ENCODE measurements at places on chromosomes 6 and 20. TPM values are rescaled to one million over a fixed set of nuclear protein-coding genes. Genes with fewer than 3 reads are reported as not detected.

NTSR1 gene
- polyA plus RNA-seq: 2.3 TPM

SLC35D3 gene
- not detected for polyA plus RNA-seq

TMX4 gene
- polyA plus RNA-seq: 5.4 TPM

DNA sequence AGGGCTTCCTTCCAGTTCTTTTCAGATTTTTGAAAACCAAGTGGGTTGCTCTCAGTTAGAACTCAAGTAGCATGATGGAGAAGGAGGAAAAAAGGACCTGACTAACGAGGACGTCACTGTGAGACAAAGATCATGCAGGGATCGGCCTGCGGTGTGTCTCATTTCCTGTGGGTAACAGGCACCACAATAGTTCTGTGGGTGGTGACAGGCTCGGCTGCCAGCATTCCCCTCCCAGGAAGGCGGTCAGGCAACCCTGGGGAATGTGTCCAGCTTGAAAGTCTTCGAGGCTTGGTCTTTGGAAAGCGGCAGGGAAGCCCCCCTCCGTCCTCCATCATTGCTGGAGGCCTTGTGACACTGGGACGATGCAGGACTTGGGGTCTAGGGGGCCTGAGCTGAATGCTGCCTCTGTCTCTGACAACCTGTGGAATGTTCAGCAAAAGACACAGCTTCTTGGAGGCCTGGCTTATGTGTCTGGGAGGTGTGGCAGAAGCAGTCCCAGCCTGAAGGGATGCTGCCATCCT, 121.0 kb downstream of the BCAS1 start:
- DNase-seq: peak; percentile 94

- DNase-seq: no peak
Measured at GRCh38 chr6:20173833-20174792, 38.2 kb downstream of the MBOAT1 start.

ADAM33 gene
- polyA plus RNA-seq: 1.7 TPM

C2 gene
- polyA plus RNA-seq: 0.26 TPM

RIPOR2 gene
- polyA plus RNA-seq: 1.2 TPM

GRCh38 chr20:60642541-60642940, 609.5 kb upstream of the CDH4 start:
- no peak for DNase-seq

DNA sequence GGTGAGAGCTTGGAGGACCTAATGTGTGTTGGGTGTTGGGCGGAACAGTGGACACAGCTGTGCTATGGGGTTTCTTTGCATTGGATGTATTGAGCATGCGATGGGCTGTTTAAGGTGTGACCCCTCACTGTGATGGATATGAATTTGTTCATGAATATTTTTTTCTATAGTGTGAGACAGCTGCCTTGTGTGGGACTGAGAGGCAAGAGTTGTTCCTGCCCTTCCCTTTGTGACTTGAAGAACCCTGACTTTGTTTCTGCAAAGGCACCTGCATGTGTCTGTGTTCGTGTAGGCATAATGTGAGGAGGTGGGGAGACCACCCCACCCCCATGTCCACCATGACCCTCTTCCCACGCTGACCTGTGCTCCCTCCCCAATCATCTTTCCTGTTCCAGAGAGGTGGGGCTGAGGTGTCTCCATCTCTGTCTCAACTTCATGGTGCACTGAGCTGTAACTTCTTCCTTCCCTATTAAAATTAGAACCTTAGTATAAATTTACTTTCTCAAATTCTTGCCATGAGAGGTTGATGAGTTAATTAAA, 3.0 kb downstream of the HLA-A start:
- DNase-seq: no peak

Data from IMR-90 (cell line).